ENCODE measurements at places on chromosomes 12 and 14.
A peak's percentile ranks its signal among the peaks of the same experiment; 100 is the strongest.

DNA sequence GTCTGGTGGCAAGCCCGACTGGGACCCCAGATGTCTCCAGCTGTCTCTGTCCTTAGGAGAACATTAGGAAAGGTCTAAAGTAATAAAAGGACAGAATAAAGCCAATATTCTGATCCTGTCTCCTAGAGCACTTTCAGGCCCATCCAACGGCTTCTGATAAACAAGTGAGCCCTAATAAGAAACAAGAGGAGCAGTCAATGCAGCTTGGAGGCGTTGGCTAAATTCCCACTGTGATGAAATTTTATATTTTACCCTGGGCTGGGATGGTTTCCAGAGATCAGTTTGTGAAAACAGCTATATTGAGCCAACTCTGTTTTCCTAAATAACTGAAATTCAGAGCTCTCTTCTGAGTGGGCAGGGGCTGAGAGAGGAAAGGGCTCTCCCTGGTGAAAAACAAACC is 55.5 kb upstream of the SRRM4 start:
- DNase-seq: no peak

- DNase-seq: no peak
Measured at GRCh38 chr12:71888521-71888920, 49.0 kb downstream of the TBC1D15 start.

GRCh38 chr12:3833670-3834310 is 39.4 kb downstream of the PARP11 start:
- DNase-seq: no peak

DNA sequence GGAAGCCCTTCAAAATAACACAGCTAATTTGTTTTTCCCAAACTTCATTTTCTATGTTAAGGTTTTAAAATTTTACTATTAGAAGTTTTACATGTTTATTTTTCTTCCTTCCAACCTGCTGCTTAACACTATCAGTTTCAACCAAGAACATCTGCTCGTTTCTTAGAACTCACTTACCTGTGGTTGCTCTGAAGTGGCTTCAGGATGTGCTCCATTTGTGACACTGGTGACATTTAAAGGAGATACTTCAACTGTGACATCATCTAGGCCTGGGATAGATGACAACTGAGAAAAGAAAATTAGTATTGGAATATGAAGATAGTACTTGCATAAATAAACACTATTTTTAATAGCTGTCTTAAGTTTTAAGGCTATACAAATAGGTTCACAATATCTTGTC is 17.9 kb downstream of the WASHC3 start:
- DNase-seq: no peak

GRCh38 chr12:62629413-62629812 is 162.8 kb downstream of the MON2 start:
- no peak for DNase-seq

DNA sequence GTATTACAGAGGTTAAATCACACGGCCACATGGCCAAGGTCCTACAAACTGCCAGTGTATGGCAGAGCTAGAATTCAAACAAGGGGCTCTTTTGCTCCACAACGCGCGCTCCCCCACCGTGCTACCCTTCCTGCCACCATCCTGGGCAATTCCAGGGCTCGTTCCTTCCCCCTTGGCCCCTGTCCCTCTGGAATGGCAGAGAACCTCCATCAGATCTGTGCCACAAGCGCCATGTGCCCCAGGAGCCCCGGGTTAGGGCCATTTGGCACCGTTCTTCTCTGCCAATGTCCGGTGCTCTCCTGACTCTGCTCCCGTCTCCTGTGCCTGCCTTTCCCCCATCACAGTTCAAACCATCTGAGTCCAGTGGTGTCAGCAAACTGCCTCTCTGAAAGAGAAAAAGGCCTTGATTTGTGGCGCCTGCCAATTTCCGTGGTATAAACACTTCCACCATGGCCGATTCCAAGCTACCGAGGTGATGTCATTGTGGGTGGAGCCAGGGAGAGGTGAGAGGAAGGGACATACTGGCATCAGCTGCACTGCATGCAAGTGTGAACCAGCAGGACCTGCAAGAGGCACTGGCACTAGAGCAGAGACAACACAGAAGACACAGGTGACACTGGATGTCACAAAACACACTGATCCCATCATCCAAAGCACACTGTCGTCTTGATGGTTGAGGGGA is 163.1 kb downstream of the CALM1 start:
- DNase-seq: no peak

DNA sequence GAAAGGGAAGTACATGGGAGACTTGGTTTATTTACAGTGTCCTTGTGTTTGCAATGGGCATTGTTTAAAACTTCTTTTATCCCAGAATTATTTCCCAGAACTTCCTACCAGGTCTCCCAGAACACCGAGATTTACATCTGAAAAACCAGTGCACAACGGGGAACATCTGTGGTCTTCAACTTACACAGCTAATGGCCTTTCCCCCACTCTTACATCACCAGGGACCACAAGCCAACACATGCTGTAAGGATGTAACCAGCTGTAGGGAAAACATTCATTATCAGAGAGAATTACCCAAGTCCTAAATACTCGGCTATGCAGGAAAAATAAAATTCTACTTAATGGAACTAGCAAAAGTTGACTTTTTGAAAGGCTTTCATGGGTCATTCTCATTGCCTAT is 267.6 kb downstream of the DUSP6 start:
- DNase-seq: no peak

GRCh38 chr12:111488271-111488670 is 82.5 kb downstream of the SH2B3 start:
- no peak for DNase-seq

- no peak for DNase-seq
Measured at GRCh38 chr12:6547987-6548386, 7.9 kb downstream of the IFFO1 start.

- DNase-seq: no peak
Measured at GRCh38 chr12:70443062-70443673, 77.1 kb downstream of the KCNMB4 start.

DNA sequence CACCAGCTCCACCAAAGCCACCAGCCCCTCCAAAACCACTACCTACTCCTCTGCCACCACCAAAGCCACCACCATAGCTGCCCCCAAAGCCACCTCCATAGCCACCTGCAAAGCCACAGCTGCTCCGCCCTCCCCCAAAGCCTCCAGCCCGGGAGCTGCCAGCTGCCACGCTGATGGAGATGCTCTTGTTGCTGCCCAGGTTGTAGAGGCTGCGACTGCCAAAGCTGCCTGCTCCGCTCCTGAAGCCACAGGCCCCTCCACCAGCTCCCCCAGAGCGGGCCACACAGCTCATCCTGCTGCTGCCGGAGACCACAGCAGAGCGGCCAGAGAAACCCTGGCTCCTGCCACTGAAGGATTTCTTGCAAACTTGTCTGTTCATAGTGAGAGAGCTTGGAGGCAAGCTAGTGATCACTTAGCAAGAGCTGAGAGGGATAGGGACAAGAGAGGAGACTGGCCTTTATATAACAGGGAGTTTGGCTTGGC is at the start of gene KRT76:
Gene KRT76, minus strand, starts transcription at position 433 of the 483 bp plus-strand sequence. Its CDS starts 54 bp downstream, at position 379.
- DNase-seq: no peak

DNA sequence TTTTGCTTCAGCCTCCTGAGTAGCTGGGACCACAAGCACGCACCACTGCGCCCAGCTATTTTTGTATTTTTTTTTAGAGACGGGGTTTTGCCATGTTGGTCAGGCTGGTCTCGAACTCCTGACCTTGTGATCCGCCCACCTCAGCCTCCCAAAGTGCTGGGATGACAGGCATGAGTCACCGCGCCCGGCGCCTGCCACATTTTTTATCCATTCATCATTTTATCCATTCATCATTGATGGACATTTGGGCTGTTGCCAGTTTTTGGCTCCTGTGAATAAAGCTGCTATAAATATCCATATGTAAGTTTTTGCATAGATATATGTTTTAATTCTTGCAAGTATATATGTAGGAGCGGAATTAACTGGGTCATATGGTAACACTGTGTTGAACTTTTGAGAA is 79.5 kb downstream of the DAAM1 start:
- DNase-seq: no peak

GRCh38 chr14:69299286-69300035 is 39.5 kb downstream of the GALNT16 start:
- DNase-seq: no peak

DNA sequence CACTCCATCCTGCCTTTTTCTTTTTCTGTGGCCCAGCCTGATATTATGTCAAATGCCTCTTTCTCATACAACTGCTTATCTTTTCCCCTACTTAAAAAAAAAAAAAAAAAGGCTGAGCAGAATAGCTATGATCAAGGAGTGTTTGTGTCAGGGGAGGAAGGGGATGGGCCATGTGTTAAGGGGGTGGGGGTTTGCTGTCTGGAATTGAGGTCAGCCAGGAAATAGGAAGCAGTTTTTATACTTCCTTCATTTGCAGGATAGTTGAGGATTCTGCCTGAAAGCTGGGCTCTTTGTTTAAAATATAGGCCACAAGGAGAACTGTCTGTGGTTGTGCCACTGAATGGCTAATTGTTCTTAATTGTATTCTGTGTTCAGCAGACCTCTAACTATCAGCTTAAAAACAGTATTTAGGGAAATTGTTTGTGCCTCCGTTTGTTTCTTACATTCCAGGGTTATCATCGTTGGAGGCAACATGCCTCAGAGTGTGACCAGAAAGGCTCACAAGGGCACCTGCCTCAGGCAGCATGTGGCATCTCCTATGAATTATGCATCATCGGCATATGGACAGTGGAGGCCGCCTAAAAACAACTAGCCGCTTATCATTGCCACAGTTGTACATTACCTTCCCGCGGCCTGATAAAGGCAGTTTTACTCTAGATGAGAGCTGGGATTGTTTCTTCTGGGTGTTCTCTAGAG is 96.0 kb downstream of the SRGAP1 start:
- no peak for DNase-seq

DNA sequence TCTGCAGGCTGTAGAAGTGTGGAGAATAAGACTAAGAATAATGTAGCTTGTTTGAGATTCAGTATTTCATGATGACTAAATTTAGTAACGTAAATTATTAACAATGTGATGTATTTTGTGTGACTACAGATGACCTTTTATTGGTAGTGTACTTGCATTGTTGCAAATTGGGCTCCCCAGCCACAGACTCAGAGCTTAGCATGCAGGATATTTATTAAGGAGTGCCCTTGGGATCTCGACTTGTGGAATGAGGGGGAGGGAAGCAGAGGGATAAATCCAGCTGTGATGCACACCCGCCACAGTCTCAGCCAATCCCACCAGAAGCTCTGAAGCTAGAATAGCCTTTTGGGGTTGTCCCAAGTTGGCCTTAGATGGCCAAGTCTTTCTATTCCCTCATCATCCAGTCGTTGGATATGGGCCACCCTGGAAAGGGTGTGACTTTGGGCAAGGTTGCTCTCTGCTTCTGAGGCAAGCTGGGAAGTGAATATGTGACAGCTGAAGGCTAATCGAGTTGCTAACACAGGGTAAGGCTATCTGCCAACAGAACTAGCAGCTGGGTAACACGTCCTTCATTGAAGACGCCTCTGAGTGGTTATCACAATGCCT is 42.1 kb upstream of the USP44 start:
- no peak for DNase-seq

DNA sequence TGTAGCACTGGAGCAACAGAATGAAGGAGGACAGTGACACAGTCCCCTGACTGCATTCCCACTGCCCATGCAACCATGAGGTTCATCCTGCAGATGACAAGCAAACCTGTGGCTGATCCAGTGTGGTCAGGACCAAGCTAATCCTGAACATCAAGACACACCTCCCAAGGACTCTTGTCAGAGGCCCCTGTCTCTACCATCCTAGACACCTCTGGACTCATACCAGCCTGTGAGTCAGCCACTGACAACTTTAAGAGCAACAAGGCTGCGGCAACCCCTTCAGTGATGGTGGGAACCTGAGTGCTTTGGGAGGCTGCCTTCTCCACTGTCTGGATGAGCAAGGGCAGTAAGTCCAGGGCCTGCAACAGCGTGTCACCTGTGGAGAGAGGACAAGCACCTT is 24.6 kb downstream of the GCN1 start:
- DNase-seq: no peak

DNA sequence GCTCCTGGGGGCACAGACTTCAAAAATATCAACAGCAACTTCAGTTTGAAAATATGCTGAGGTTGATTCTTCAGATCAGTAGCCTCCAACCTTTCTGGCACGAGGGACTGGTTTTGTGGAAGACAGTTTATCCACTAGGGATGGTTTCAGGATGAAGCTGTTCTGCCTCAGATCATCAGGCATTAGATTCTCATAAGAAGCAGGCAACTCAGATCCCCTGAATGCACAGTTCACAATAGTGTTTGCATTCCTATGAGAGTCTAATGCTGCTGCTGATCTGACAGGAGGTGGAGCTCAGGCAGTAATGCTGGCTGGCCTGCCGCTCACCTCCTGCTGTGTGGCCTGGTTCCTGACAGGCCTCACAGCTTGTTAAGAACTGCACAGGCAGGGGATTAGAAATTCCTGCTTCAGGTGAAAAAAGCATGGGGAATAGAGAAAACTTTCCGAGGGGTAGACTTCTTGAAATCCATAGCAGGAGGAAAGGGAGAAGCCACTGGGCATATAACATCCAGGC is 12.8 kb downstream of the EPYC start:
- DNase-seq: no peak

GRCh38 chr14:24360281-24360680 is 7.7 kb upstream of the NFATC4 start:
- no peak for DNase-seq

GRCh38 chr14:65840118-65840751 is 427.7 kb downstream of the FUT8 start:
- DNase-seq: no peak

GRCh38 chr12:54012631-54013409 is 4.0 kb downstream of the HOXC8 start:
- DNase-seq: no peak

GRCh38 chr12:57105011-57105753 is 6.0 kb downstream of the STAT6 start:
- DNase-seq: no peak

DNA sequence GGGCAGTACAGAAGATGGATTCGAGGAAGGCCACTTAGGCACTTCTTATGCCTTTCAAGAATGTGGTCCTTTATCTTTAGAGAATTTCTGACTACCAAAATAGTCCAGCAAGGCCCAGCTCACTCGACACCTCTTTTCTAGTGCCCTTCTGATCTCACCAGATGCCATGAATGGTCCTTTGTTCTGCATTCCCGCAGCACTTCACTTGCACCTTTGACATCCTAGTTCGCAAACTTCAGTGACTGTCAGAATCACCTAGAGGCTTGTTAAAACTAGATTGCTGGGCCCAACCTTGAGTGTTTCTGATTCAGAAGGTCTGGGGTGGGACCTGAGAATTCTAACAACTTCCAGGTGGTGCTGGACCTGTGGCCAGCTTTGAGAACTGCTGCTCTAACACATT is 56.7 kb downstream of the PKP2 start:
- no peak for DNase-seq

GRCh38 chr14:21846227-21846885 is 172.7 kb upstream of the OR4E1 start:
- DNase-seq: peak; percentile 50

GRCh38 chr12:115313929-115314328 is 630.0 kb upstream of the TBX3 start:
- DNase-seq: no peak

GRCh38 chr14:55410876-55411275 is 754 bp downstream of the ATG14 start:
- DNase-seq: no peak

DNA sequence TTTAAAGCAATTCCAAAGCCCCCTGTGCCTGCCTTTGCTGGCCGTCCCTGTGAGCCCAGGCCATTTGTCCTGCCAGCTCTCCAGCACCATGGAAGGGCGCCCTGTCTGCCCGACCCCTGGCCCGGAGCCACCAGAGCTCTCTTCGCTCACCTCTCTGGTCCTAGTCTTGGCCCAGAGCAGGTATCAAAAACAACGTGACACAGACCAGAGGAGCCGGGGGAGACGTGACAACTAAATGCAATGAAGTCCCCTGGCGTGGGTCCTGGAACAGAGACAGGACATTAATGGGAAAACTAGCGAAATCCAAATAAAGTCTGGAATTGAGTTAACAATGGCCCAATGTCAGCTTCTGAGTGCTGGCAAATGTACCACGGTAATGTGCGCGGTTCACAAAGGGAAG is 83.2 kb upstream of the DIO3 start:
- DNase-seq: no peak
